Amniotic stem cell (primary cell): ENCODE measurements at places on chromosomes 2 and 18.

GRCh38 chr2:208227581-208228232 lies 27.2 kb downstream of the IDH1 start:
- DNase-seq: no peak

DNA sequence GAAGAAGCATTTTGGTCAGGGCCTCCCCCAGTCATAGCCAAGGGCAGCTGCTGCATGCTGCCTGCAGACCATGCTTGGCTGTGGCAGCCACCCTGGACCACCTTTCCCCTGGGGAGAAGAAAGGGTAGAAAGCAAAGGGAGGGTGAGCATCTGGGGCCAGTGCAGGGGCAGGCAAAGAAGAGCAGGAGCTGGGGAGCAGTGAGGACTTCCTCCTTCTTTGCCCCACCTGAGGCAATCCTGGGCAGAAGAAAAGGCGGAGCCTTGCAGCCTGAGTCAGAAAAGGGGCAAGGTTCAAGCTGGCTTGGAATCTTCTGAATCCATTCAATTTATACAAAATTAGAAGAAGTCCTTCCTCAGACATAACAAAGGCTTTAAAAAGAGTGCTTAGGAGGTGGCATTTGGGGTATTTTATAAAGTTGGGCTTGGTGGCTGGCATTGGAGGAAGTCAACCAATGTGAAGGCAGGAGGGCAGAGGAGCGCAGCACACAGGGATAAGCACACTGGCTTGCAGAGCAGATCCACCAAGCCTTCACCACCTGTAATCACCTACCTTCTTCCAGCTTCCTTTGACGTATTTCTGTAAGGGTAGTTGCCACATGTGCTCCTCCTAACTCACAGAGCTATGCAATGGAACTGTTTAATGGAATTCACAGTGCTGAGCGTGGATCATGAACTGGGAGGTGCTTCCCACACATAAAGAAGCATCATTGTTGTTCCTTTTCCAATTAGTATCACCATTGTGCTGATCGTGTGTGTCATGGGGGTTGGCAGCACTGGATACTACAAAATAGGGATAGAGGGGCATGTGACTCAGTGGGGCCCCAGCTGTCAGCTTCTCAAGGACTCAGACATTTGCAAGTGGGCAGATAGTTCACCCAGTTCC lies 154.4 kb upstream of the EPAS1 start:
- no peak for DNase-seq

GRCh38 chr2:66555501-66556324 lies 120.8 kb downstream of the MEIS1 start:
- DNase-seq: no peak

- DNase-seq: no peak
Measured at GRCh38 chr2:176187899-176188773, at the start of gene HOXD1. TSS of gene HOXD1 (plus strand) at chr2:176188668. CDS start at chr2:176188802, 134 bp downstream.

DNA sequence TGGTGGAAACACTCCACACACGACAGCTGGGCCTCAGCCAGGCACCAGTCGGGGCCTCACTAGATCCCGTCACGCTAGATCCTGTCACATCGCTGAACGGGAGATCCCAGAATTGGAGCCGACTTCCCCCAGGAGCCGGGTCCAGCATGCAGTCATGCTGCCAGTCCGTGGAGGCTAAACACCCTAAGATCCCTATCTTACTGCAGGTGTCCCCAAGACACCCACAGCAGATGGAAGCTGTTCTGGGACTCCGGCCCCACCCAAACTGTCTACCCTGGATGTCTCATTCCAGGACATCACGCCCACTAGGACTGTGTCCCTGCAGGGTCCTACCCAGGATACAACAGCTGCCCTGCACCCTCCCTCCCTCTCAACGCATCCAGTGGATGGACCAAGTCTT lies 23.4 kb downstream of the ZNF516 start:
- DNase-seq: no peak

GRCh38 chr2:25042321-25043240 lies 705 bp downstream of the EFR3B start:
- DNase-seq: no peak

DNA sequence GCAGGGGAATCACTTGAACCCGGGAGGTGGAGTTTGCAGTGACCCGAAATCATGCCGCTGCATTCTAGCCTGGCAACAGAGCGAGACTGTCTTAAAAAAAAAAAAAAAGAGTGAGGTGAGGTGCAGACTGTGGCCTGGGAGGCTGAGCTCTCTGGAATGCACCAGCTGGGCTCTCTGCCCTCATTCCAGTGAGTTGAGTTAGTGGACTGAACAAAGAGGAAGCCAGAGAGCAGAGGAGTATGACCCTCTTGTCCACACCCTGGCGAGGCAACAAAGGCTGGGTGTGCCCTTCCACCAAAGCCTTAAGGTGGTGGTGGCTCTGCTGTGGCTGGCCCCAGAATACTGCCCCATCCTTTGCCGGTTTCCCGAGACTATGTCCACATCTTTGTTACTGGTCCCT lies 71.3 kb upstream of the ACKR3 start:
- no peak for DNase-seq
